H7 (cell line): ENCODE measurements at places on chromosomes 11 and 22. TPM values are rescaled to one million over a fixed set of nuclear protein-coding genes. Genes with fewer than 3 reads are reported as not detected.
A peak's percentile ranks its signal among the peaks of the same experiment; 100 is the strongest.

Gene TUT1
- 25.8 and 29.4 TPM in 2 replicates for total RNA-seq

- DNase-seq: peak; percentile 43
These were observed 99.1 kb downstream of the CD44 start for GRCh38 chr11:35237860-35238715.

DNA sequence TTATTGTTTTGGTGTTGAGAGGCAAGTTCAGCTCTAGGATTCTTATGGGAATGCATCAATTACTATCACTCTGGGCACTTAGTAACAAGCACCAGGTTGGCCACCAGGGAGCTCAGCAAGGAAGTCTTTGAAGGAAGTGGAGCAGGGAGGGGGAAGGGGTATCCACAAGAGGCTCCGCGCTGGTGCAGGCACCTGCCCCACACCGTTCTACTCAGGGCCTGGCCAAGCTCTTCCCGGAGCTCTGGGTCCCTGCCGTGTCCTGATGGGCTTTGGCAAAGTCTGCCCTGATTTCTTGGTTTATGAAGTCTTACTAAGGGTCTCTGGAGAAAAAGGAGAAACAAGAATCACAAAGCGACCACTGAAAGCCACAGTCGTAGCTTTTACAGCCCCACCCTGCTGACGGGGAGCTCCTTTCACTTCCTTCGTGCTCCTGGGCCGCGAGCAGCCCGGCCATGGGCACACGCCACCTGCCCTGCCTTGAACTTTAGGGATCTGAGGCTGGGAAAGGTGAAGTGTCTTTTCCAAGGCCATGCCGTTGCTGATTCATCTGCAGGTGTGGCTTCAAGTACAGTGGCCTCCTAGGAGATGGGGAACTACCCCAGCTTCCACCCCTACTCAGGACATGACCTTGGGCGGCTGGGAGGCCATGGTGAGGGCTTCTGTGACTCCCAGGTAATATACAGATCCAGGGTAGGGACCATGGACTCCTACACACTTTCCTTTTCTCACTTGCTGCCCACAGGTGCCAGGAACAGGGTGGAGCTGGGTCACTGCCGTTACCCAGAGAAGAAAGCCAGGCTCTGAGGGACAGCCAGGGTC is 15.9 kb upstream of the LRRC32 start:
- DNase-seq: peak; percentile 90

GRCh38 chr22:47021371-47022074 is 259.1 kb downstream of the TBC1D22A start:
- no peak for DNase-seq

- no peak for DNase-seq
These were observed 1.1 kb downstream of the DPF2 start for GRCh38 chr11:65334696-65335295.

Gene MMP13
- not detected in 2 replicates for total RNA-seq

- DNase-seq: no peak
These were observed 37.9 kb downstream of the SWAP70 start for GRCh38 chr11:9701799-9702198.

- no peak for DNase-seq
These were observed 27.8 kb downstream of the PHLDB1 start for GRCh38 chr11:118635237-118635591.

Gene BARX2
- total RNA-seq: not detected in 2 replicates

Gene EXPH5
- total RNA-seq: 1.2 and 1.9 TPM in 2 replicates

Gene CCDC157
- 4.7 and 6.1 TPM in 2 replicates for total RNA-seq

Gene IRAG1
- total RNA-seq: 3.0 and 4.5 TPM in 2 replicates

- no peak for DNase-seq
These were observed 9.9 kb downstream of the NARS2 start for GRCh38 chr11:78564490-78565467.

GRCh38 chr11:70660059-70660888 is 261.9 kb downstream of the CTTN start:
- DNase-seq: no peak

Gene SNU13
- total RNA-seq: 140 TPM in 2 replicates

DNA sequence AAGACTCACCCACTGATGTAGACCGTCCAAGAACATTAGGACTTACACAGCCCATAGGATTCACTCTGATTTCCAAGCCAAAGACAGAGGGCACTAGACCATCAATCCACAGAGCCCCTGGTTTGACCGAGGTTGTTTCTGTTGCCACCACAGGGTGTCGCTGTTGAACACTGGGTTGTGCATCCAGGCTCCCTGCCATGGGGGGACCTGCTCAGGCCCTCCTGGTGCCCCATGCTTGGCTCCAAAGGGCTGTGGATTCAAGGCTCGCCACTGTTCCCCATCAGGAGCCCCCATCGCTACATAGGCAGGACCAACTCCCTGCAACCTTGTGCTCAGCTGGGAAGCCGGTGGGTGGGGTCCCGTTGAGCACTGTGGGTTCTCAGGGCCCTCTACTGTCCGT is 128.0 kb upstream of the ANO1 start:
- DNase-seq: peak; percentile 94

Gene ELF5
- total RNA-seq: not detected in 2 replicates

DNA sequence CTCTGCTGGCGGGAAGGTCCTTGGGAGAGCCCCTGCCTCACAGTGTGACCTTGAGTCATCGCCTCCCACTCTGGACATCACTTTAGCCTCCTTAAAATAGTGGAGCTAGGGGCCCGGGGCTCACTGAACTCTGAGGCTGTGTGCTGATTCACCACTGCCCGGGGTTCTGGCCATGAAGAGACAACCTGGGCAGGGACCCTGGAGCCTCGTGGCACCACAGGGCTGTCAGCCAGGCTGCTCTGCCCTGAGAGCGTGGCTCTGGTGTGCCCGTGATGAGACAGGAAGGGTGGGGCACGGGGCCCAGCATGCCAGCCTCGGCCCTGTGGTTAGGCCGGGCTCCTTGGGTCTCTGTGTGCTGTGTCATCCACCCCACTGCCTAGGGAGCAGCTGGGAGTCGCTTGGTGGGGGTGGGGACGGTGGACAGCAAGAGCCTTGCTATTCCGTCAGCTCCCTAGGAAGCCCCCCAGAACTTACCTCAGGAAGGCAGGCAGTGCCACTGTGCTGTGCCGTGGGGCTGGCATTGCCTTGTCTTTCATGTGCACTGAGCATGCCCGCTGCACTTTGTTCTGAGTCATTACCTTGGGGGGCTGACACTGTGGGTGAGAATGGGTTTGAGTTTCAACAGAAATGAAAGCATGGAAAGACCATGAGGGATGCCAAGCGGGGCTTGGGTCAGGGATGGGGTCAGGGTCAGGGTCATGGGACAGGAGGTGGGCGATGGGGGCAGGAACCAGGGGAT is 31.7 kb downstream of the TPCN2 start:
- no peak for DNase-seq

DNA sequence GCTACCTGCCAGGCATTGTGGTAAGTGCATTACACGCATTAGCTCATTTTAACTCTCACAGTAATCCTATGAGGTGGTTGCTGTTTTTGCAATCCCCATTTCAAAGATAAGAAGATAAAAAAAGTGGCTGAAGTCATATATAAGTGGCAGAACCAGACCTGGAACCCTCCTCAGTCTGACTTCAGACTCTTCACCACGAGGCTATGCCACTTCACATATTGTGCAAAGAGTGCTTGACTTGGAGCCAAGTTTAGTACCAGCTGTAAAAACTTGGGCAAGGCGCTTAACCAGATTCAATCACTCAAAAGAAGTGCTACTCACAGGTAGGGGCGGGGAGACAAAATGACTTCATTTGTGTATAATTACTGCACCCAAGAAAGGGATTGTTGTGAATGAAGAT is 15.3 kb downstream of the BPIFC start:
- no peak for DNase-seq

DNA sequence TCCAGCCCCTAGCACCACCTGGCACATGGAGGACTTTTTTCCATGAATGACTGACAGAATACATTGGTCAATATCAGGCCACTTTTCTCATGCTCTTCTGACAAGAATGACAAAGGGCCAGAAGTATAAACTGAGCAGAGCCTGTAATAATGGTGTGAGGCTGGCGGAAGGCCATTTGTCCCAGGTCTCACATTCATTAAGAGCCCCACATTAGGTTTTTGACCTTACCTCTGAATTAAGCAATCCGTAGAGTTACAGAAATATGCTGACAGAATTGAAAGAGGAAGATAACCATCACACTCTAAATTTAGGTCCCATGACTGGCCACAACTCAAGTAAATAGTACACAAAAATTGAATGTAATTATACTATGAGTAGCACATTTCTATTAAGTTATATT is 55.2 kb downstream of the SYT9 start:
- no peak for DNase-seq

DNA sequence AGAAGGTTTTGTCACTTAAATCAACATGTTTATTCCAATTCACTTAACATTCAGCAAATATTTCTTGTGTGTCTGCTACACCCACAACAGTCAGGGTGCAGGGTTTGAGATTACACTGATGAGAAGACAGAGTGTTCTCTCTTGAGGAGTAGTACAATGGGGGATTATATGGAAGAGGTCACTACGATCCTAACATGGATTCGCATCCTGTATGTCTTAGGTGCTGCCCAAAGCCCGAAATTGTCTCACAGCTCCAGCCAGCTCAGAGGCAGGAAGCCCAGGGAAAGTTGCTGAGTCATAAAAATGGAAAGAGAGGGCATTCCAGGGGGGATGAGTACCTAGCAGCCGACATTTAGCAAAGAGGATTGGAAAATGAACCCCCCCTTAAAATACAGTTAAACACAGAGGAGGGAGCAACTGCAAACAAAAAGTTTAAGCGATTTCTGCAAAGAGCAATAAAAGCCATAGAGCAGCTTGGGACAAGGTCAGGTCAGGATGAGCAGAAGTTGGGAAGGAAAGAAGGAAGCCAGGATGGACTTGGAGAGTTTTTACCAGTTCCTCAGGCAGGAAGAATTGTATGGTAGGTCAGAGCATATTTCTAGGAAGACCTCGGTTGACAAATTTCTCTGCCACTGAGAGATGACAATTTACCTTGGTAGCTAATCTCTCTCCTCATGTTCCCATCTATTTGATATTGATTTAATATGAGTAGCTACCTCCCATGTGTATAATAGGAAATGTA is 49.5 kb downstream of the IGLL5 start:
- peak; percentile 50 for DNase-seq

Gene APLNR
- 1.4 and 3.4 TPM in 2 replicates for total RNA-seq

Gene RTN4RL2
- 3.1 and 3.4 TPM in 2 replicates for total RNA-seq

Gene SRPRA
- 65.9 and 72.7 TPM in 2 replicates for total RNA-seq

DNA sequence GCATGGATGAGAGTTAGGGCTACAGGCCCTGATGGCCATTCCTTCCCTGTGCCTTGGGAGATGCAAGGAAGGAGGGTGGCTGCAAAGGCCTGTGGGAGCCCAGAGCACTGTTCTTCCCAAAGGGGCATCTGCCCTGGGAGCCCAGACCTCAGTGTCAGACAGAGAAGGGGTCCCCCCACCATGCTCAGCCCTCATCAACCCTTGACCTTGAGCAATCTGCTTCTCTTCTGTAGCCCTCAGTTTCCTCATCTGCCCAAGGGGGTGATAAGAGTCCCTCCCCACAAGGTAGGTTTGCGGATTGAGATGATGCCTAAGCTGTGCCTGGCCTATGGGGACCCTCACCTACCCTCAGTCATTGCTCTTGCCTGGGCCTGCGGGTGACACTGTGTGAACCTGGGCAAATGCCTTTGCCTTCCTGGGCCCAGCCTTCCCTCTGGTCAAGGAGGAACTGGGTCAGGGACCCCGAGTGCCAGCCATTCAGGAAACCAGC is 47.5 kb downstream of the IGLL5 start:
- no peak for DNase-seq

DNA sequence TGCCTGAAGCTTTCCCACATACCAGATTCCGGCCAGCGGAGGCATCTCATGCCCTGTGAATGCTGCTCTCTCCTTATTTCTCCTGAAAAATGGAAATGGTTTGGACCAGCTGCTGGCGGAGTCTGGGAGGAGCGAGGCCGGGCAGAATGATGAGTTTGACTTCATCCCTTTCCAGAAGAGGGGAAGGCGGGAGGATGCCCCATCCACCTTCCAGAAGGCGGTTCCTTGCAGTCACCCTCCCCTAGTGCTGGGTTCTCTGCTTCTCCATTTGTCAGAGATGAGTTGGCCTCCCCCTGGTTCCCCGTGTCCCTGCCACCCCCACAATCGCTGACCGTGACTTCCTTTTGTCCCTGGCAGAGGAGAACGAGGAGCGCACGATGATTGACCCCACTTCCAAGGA is 75.6 kb downstream of the PARVB start:
- DNase-seq: no peak

Gene C11orf98
- 107 and 136 TPM in 2 replicates for total RNA-seq

Gene SPDYC
- total RNA-seq: 2.0 and 2.3 TPM in 2 replicates

DNA sequence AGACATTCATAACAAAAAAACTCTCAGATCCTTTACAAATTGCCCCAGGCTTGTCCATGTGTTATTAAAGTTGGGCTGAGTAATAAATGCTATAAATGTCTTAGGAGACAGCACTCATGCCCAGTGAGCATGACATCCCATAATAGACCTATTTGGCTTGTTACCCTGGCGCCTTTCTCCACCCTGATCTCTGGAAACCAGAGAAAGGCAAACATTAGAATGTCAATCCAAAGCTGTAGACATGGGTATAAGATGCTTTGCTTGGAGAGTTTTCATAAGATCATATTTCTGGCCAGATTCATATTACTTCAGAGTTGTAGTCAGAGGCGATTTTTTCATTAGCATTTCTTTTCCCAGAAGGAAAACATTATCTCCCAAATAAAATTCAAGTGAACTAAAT is 161.3 kb upstream of the UBASH3B start:
- DNase-seq: no peak

- peak; percentile 94 for DNase-seq
These were observed 4.7 kb downstream of the OSBPL5 start for GRCh38 chr11:3160252-3161031.

Gene SHISAL1
- 1.3 and 2.9 TPM in 2 replicates for total RNA-seq

DNA sequence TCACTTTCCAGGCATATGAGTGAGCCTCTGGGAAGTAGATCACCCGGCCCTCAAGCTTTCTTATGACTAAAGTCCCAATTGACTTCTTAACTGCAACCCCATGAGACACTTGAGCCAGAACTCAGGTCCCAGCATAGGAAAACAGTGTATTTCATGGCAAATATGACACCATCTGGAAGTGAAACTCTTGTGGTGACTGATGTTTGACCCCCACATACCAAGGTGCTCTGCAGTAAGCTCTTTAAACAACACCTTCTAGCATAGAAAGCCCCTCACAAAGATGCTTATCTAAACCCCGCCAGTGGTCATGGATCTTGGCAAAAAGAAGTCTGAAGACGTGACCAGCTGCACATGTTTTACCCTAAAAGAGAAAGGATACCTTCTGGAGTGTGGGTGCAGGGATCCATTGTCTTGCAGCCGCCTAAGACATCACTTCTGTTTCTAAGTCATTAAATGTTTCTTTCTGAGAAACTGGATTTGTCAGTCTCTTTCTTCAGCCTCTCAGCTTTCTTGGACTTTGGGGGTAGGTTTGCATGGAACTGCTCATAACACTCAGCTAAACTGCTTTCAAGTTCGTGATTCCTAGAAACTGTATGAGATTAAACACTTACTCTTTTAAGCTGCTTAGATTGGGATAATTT is 7.4 kb upstream of the PELI3 start:
- no peak for DNase-seq
